ENCODE measurements at places on chromosomes 12 and 14.

- DNase-seq = no peak
Observed at GRCh38 chr12:119129827-119130434, 48.8 kb upstream of the HSPB8 start.

DNA sequence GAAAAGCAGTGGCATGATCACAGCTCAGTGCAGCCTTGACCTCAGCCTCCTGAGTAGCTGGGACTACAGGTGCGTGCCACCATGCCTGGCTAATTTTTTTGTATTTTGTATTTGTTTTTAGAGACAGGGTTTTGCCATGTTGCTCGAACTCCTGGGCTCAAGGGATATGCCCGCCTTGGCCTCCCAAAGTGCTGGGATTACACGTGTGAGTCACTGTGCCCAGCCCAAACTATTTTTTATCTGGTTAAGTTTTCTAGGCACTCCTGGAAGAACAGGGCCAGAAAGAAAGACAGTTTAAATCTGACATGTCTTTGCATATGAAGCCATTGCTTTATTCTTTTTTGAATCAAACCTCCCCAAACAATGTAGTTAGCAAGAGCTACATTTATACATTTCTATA is 27.5 kb upstream of the PTGR2 start:
- DNase-seq = no peak

GRCh38 chr12:25187781-25188180 is 7.2 kb downstream of the DNAI7 start:
- no peak for DNase-seq

- DNase-seq = no peak
Observed at GRCh38 chr14:75200451-75200850, 24.0 kb upstream of the TMED10 start.

DNA sequence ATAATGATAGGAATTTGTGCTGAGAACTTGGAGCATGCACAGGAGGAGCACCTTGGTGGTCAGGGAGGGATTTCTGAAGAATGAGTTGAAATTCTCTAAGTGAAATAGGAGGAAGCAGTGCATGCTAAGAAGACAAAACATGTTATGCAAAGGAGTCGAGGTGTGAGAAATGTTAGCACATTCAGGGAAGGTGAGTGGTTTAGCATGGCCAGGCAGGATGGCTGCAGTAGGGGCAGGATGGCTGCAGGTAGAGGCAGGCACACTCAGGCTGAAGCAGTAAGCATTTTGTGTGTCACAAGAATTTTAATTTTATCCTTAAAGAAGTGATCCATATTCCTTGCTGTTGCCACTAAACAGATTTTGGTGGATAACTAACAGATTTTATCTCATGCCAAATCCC is 46.3 kb downstream of the CATSPERB start:
- no peak for DNase-seq

GRCh38 chr12:57632958-57633840 is at the start of gene B4GALNT1:
Gene B4GALNT1 (minus strand): TSS chr12:57633201. CDS start chr12:57632132, 1,069 bp downstream.
- DNase-seq = no peak

GRCh38 chr14:51236314-51236713 is 3.7 kb upstream of the TMX1 start:
- no peak for DNase-seq

DNA sequence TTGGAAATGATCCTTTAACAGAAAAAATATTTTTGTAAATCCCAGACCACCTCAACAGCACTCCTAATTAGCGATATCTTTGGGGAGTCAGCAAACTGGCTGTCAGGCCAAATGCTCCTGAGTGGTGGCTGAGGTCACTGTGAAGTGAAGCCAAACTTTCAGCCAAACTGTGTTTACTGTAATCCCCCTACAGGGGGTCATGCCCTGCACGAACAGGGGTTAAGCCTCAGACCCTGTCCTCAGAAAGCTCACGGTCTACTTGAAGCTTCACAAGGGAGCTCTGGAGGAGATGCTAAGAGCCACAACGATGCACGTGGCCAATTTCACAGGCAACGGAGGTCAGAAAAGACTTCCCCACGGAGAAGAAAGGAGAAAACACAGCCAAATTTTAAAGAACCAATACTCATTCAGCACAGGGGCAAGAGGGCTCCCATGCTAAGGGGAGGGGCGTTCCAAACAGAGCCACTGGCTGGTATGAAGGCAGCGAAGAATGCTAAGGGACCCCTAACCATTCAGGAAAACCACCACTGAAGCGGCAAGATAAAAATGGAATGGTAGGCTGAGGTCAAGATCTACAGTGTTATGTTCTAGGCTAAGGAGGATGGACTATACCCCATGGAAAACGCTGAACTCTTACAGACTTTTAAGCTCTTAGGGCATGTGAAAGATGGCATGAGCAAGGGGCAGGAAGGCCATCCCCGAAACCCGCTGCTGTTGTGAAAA is 105.4 kb downstream of the ITPR2 start:
- no peak for DNase-seq

DNA sequence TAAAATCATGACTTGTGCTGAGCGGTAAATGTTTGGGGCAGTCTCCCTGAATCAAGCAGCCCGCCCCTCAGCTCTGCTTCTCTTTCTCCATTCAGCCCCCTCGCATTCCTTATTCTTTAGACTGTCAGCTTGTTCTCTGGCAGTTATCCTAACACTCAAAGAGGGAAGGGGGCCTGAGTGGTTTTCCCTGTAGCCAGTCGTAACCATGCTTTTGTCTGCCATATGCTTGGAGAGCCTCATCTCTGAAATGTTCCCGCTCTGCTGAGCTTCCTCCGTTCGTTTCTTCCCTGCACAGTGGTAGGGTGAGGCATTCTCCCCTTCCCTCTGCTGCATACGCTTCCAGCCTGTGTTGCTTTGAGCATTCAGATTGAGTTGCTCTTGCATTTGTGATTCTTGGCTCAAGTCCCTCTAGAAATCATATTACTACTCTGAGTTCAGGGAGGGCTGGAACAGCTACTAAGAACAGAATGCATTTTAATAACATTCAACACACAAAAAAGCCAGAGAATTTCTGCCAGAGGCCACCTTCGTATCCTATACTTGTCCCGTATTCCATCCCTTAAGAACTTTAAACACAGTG is 119.7 kb downstream of the FBXL14 start:
- DNase-seq = no peak

- no peak for DNase-seq
Observed at GRCh38 chr14:76762411-76763095, 1.3 kb downstream of the VASH1 start.
